ENCODE measurements at places on chromosomes 1 and 21.

DNA sequence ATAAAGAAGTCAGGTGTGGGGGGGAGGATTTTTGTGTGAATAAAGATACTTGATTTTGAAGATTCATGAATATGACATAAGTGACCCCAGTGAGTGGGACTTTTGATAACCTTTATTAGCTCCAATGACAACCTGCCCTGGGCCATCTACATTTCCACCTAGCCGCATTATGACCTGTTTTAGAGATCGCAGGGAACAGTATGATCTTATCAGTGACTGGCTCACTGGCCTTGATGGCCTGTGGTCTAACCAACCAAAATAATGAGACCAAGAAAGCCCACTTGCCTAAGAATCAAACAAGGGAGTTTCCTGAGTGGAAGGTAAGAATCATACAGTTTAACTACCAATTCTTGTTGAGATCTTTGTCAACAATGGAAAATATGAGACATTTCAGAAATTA lies 1.8 kb downstream of the ELAPOR1 start:
- DNase-seq, result no peak

GRCh38 chr21:43691086-43691795 lies 27.7 kb upstream of the PDXK start:
- no peak for DNase-seq

- no peak for DNase-seq
Observed at GRCh38 chr21:38830671-38831525, 25.2 kb downstream of the ETS2 start.

GRCh38 chr1:201686714-201687455 lies 142.1 kb upstream of the IPO9 start:
- no peak for DNase-seq

GRCh38 chr21:37337831-37338230 lies 28.7 kb upstream of the DYRK1A start:
- peak; percentile 49 for DNase-seq

- DNase-seq, result no peak
Observed at GRCh38 chr1:93447481-93448291, at the start of gene FNBP1L. TSS of gene FNBP1L (plus strand) at chr1:93448118. CDS start at chr1:93448282, 164 bp downstream.

DNA sequence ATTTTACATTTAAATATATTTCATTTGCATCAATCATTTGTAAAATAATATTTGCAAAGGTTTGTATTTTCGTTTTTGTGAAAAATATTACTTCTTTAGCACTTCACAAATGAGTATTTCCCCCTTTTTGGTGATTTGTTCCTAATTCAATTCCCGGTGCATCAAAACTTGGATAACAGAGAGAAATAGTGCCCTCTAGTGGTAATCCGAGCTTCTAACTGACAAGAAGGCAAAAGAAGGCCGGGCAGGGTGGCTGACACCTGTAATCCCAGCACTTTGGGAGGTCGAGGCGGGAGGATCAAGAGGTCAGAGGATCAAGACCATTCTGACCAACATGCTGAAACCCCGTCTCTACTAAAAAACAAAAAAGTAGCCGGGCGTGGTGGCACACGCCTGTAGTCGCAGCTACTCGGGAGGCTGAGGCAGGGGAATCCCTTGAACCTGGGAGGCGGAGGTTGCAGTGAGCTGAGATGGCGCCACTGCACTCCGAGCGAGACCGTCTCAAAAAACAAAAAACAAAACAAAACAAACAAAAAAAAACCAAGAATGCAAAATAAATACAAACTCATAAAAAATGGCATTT lies 137.7 kb downstream of the COL11A1 start:
- peak; percentile 39 for DNase-seq

GRCh38 chr1:246420300-246420699 lies 86.8 kb downstream of the SMYD3 start:
- DNase-seq, result no peak

DNA sequence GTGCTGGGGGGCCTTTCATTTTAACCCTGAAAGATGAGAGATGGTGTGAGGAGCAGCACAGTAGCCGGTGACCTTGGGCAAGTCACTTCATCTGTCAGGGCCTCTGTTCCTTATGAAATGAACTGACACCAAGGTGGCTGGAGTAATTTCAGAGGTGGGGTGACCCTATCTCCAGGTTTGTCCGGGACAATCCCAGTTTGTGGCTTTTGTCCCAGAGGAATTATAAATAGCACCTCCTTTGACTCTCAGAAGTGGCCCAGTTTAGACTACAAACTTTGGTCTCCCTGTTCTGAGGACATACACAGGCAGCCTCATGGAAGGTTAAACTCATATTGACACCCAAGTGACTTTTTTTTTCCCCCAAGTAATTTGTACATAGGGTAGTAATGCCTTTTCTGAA lies 14.6 kb downstream of the ACTN2 start:
- DNase-seq, result no peak

- DNase-seq, result no peak
Observed at GRCh38 chr1:36900128-36900527, 134.2 kb downstream of the GRIK3 start.

Measured in AG09309 (cell line).